ENCODE measurements at places on chromosomes 11 and 22.
A peak's percentile ranks its signal among the peaks of the same experiment; 100 is the strongest.

DNA sequence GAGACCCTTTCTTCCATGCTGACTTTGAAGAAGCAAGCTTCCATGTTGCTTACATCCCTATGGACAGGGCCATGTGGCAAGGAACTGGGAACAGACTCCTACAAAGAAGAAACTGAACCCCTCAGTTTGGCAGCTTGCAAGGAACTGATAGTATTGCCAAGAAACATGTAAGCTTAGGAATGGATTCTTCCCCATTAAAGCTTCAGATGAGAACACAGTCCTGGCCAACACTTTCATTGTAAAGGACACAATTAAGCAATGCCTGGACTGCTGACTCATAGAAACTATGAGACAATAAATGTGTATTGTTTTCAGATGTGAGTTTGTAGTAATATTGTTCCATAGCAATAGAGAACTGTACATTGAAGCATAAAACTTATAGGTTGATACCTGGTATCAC, 82.4 kb downstream of the AASDHPPT start:
- H3K4me1 ChIP-seq: no peaks in the 10 kb centered on the region
- no peaks in the 10 kb centered on the region for H3K27me3 ChIP-seq
- no peak overlapping the region for H3K4me3 ChIP-seq
- no peak overlapping the region for H3K27ac ChIP-seq
- H3K36me3 ChIP-seq: no peaks in the 10 kb centered on the region

DNA sequence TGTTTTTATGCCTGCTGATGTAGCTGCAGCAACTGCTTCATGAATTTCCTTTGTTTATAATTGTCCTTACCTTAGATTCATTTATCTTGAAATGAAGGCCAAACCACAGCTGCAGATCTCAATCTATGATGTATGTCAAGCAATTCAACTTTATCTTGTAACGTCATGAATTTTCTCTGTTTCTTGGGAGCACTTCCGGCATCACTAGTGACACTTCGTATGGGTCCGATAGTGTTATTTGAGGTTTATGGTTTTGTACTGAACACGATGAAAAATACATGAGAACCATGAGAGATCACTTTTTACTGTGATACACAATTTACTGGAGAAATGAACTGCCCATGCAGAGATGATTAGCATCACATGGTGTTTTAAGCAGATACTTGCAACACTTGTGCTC, 98.5 kb downstream of the CSTPP1 start:
- no peak overlapping the region for H3K27ac ChIP-seq
- no peak for DNase-seq
- H3K4me3 ChIP-seq: no peak overlapping the region
- no peaks in the 10 kb centered on the region for H3K27me3 ChIP-seq
- H3K36me3 ChIP-seq: no peaks in the 10 kb centered on the region
- H3K4me1 ChIP-seq: no peaks in the 10 kb centered on the region

- DNase-seq: no peak
- no peak within 1 kb of the TSS for H3K4me3 ChIP-seq
- H3K27me3 ChIP-seq: no peaks in the 10 kb centered on the region
- H3K27ac ChIP-seq: peak within 1 kb of the TSS; percentile 38
- H3K36me3 ChIP-seq: no peaks in the 10 kb centered on the region
- H3K4me1 ChIP-seq: peaks cover 8% of the 10 kb centered on the region
Measured at GRCh38 chr11:47257517-47258316, at the start of gene NR1H3. Gene NR1H3, plus strand, starts transcription at chr11:47257996. Its CDS starts 1,221 bp downstream, at chr11:47259217.

GRCh38 chr11:73783483-73784020, 4.1 kb upstream of the MRPL48 start:
- H3K4me3 ChIP-seq: no peak overlapping the region
- H3K4me1 ChIP-seq: peaks cover 19% of the 10 kb centered on the region
- no peak for DNase-seq
- no peaks in the 10 kb centered on the region for H3K27me3 ChIP-seq
- H3K36me3 ChIP-seq: no peaks in the 10 kb centered on the region

- no peaks in the 10 kb centered on the region for H3K27me3 ChIP-seq
- no peak for DNase-seq
- H3K27ac ChIP-seq: no peak overlapping the region
- no peak overlapping the region for H3K4me3 ChIP-seq
- H3K36me3 ChIP-seq: no peaks in the 10 kb centered on the region
- no peaks in the 10 kb centered on the region for H3K4me1 ChIP-seq
Measured at GRCh38 chr11:26193694-26194365, 138.1 kb upstream of the ANO3 start.

GRCh38 chr11:4385978-4386740, 7.3 kb downstream of the TRIM21 start:
- peaks cover 5% of the 10 kb centered on the region for H3K4me1 ChIP-seq
- DNase-seq: no peak
- H3K27ac ChIP-seq: no peak overlapping the region
- H3K27me3 ChIP-seq: no peaks in the 10 kb centered on the region

- no peak overlapping the region for H3K27ac ChIP-seq
- no peaks in the 10 kb centered on the region for H3K36me3 ChIP-seq
- no peaks in the 10 kb centered on the region for H3K4me1 ChIP-seq
- H3K4me3 ChIP-seq: no peak overlapping the region
Measured at GRCh38 chr11:113446938-113447337, 28.3 kb downstream of the DRD2 start.

DNA sequence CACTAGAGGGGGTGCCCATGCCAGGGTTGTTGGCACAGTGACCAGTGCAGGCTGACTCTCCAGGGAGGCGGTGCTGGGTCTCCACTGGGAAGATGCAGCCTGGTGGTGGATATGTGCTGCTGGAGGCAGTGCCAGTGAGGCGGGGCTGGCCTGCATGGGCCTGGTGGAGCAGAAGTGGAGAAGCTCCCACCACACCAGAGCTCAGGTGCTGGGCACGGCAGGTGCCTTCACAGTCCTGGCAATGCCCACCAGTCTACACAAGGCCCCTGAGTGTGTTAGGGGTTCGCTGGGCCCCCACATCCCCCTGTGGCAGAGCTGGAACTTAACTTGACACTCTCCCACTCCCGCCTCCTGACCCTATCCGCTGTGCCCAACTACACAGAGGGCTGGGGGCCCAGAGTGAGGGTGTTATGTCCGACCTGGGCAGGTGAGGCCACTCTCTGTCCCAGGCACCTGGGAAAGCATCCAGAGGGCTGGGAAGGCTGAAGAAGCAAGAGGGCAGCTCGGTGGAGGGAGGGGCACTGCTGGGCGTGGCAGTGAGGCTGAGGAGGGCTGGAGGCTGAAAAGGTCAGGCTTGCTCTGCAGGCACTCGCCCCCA, 102.4 kb upstream of the B3GAT1 start:
- no peak for DNase-seq
- no peaks in the 10 kb centered on the region for H3K27me3 ChIP-seq
- no peaks in the 10 kb centered on the region for H3K36me3 ChIP-seq
- H3K27ac ChIP-seq: no peak overlapping the region
- no peaks in the 10 kb centered on the region for H3K4me1 ChIP-seq
- no peak overlapping the region for H3K4me3 ChIP-seq

- no peak for DNase-seq
- H3K27ac ChIP-seq: no peak overlapping the region
- H3K36me3 ChIP-seq: peaks cover 21% of the 10 kb centered on the region
- no peak overlapping the region for H3K4me3 ChIP-seq
- no peaks in the 10 kb centered on the region for H3K4me1 ChIP-seq
- H3K27me3 ChIP-seq: no peaks in the 10 kb centered on the region
Measured at GRCh38 chr11:77884186-77884828, 63.4 kb downstream of the AAMDC start.

DNA sequence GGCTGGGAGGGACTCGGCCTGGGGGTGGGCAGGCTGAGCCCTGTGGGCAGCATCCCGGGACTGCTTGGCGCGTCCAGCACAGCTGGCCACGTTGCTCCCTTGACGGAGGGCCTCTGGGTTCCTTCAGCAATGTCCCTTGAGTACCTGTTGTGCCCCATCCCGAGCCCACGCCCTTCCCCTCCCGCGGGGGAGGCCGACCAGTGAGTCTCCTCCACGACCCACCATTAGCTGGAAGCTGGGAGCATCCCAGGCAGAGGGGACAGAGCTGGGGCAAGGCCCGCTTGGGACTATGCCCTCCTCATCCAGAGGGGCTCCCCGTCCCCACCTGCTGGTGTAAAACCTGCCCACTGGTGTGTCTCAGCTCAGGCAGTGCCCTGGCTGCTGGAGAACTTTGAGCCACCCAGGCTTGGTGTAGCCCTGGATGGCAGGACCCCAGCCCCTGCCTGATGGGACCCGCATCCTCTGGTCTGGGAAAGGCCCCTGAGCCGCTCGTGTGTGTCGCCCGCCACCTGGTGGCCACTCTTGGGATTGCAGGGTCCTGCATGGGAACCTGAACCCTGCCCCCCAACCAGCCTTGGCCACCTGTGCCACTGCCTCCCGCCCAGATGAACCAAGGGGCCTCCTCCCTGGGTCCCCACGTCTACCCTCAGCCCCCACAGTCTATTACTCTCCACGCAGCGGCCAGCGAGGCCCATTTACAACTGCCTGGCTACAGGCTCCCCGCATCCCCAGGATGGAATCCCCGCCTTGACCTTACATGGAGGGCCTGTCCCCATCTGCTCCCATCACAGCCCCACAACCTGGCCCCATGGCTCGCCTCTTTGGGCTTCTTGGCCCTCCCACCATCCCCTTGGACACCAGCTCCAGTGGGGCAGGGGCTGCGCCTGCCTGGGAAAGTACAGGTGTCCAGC, 16.6 kb upstream of the ARHGAP8 start:
- H3K36me3 ChIP-seq: no peaks in the 10 kb centered on the region
- no peak overlapping the region for H3K27ac ChIP-seq
- H3K4me1 ChIP-seq: no peaks in the 10 kb centered on the region
- no peak overlapping the region for H3K4me3 ChIP-seq
- peak; percentile 77 for DNase-seq

DNA sequence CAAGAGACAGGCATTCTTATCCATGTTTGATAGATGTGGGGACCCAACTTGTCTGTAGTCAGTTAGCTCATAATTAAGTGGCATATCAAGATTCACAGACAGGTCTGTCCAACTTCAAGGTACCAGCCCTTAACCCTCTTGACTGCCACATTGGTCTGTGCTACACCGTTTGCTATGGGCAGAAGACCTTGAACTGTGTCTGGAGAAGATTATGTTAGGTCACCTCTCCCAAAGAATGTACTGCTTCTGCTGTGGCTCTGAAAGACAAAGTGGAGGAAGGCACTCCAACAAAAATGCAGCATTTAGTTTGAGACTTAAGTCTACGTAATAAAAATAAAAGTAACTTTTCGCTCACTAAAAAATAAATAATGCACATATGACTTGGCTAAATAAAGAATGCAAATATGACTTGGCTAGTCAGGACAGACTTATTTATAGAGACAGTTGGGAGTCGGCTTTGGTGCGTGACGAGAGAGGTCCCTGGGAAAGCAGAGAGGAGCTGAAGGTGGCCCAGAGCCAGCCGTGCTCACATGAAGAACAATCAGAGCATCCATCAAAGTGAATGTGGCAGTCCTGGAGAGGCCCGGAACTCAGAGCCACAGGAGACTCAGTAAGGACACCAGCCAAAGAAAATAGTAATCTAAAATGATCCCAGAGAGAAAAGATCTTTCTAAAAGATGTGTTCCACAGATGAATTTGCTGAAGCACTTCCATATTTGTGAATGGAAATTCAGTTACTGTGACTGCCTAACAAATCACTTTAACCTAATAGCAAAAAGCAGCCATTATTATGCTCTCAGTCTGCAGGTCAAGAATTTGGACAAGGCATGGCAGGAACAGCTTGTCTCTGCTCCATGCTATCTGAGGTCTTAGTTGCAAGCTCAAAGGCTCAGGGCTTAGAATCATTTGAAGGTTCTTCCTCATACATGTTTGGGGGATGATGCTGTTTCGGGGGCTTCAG, 35.0 kb downstream of the CWC15 start:
- H3K36me3 ChIP-seq: no peaks in the 10 kb centered on the region
- H3K4me3 ChIP-seq: no peak overlapping the region
- peaks cover 25% of the 10 kb centered on the region for H3K4me1 ChIP-seq
- H3K27me3 ChIP-seq: no peaks in the 10 kb centered on the region

- H3K27ac ChIP-seq: no peak overlapping the region
- H3K27me3 ChIP-seq: no peaks in the 10 kb centered on the region
- no peak for DNase-seq
- no peaks in the 10 kb centered on the region for H3K4me1 ChIP-seq
- H3K4me3 ChIP-seq: no peak overlapping the region
Measured at GRCh38 chr11:131685206-131685605, 314.8 kb downstream of the NTM start.

GRCh38 chr22:33065230-33065629, 7.0 kb upstream of the SYN3 start:
- no peaks in the 10 kb centered on the region for H3K36me3 ChIP-seq
- H3K4me1 ChIP-seq: no peaks in the 10 kb centered on the region
- H3K27me3 ChIP-seq: no peaks in the 10 kb centered on the region
- H3K27ac ChIP-seq: no peak overlapping the region
- no peak overlapping the region for H3K4me3 ChIP-seq

GRCh38 chr11:31325160-31325559, 44.4 kb downstream of the DCDC1 start:
- no peaks in the 10 kb centered on the region for H3K4me1 ChIP-seq
- H3K4me3 ChIP-seq: no peak overlapping the region
- no peak overlapping the region for H3K27ac ChIP-seq
- H3K27me3 ChIP-seq: no peaks in the 10 kb centered on the region

GRCh38 chr11:67504005-67504949, 886 bp downstream of the PITPNM1 start:
- DNase-seq: peak; percentile 46
- H3K36me3 ChIP-seq: peaks cover 18% of the 10 kb centered on the region
- peak overlapping the region; percentile 84 for H3K4me3 ChIP-seq
- peak overlapping the region; percentile 91 for H3K27ac ChIP-seq
- no peaks in the 10 kb centered on the region for H3K27me3 ChIP-seq

DNA sequence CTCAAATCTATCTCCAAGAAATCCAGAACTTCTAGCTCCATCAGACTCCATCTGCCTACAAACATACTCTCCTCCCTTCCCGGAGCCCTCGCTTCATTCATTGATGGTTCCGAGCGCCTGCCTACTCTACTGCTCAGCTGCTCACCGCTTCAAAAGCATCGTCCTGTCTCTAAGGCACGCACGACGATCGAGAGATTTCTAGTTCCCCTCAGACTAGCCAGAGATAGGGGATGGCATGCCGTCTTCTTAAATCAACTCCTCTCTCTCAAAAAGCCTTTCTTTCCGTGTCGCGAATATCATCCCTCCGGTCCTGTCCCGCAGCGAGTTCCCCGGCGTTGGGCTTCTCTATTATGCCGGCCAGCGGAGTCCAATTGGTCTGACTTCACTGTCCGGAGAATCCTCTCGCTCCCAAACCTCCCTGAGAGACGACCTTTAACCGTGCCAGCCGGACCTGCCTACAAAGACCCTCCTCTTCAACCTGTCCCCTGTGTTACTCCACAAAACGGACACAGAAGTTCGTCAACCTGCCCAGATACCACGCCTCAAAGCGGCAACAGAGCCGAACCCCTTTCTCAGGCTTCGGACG, 592 bp downstream of the EEF1G start:
- H3K4me3 ChIP-seq: peak overlapping the region; percentile 84
- H3K27ac ChIP-seq: peak overlapping the region; percentile 77
- H3K4me1 ChIP-seq: peaks cover 24% of the 10 kb centered on the region
- no peaks in the 10 kb centered on the region for H3K27me3 ChIP-seq
- DNase-seq: no peak

GRCh38 chr11:69644071-69644961, 3.4 kb downstream of the CCND1 start:
- no peak for DNase-seq
- H3K4me1 ChIP-seq: peaks cover 20% of the 10 kb centered on the region
- no peaks in the 10 kb centered on the region for H3K36me3 ChIP-seq
- peaks cover 12% of the 10 kb centered on the region for H3K27me3 ChIP-seq
- H3K27ac ChIP-seq: no peak overlapping the region

- H3K27ac ChIP-seq: no peak overlapping the region
- no peaks in the 10 kb centered on the region for H3K27me3 ChIP-seq
- H3K36me3 ChIP-seq: no peaks in the 10 kb centered on the region
- H3K4me3 ChIP-seq: no peak overlapping the region
- DNase-seq: no peak
Measured at GRCh38 chr11:44943696-44944095, 7.0 kb downstream of the TP53I11 start.

All from CD8-positive, alpha-beta memory T cell (primary cell).